ENCODE measurements at places on chromosomes 4 and X.

GRCh38 chrX:149398027-149398426 lies 107.1 kb downstream of the IDS start:
- DNase-seq: no peak

GRCh38 chr4:19844446-19844845 lies 407.3 kb upstream of the SLIT2 start:
- no peak for DNase-seq

GRCh38 chr4:56465599-56466295 lies 1.7 kb upstream of the SRP72 start:
- DNase-seq: no peak

DNA sequence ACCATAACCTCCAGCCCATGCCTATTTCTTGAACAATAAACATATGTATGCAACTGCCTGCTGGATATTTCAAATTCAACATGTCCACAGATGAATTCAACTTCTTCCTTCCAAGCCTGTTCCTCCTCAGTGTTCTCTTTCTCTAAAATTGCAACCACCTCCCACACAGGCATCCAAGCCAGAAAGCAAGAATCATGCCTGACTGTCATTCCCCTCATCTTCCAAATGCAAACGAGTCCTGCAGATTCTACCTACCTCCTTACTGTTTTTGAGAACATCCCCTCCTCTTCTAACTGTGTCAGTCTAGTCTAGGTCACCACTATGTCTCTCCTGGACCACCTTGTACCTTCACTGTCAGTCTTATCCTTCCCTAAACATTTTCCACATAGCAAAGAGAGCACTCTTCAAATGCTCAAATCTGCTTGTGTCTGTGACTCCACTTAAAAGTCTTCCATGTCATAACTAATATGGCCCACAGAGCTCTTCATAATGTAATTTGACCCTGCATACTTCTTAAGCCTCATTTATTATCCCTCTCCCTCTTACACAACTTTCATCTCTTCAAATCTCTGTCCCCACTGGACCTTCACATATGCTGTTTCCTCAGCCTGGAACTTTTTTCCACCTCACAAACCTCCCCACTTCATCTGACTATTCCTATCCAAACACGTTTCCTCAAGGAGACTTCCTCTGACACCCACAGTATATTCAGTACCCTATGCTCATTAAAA lies 25.7 kb downstream of the MAPK10 start:
- DNase-seq: no peak

GRCh38 chrX:149510386-149510785 lies 5.3 kb upstream of the IDS start:
- DNase-seq: no peak

DNA sequence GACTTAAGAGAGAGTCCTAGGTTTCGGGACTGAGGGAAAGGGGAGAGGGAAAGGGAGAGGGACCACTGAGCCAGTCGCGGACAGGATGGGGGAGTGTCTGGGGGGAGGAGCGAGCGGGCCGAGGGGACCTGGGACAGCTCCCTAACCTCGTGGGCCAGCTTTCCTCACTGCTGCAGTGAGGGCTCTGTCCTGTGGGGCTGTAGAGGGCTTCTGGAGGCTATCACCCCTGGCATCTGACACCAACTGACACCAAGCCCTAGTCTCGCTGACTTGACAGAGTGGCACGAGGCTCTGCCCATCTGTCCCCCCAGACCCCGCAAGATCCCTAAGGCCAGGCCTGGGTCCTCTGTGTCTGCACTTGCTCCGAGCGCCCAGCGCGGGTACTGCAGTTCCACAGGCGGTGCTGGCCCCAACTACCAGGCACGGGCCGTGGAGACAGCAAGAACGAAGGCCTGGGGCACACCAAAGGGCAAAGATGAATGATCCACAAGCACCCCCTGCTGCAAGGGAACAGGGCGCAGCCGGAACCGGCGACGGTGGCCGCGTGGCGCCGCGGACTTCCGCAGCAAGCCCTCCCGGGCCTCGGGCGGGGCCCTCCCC lies 465 bp downstream of the HAUS7 start:
- no peak for DNase-seq

DNA sequence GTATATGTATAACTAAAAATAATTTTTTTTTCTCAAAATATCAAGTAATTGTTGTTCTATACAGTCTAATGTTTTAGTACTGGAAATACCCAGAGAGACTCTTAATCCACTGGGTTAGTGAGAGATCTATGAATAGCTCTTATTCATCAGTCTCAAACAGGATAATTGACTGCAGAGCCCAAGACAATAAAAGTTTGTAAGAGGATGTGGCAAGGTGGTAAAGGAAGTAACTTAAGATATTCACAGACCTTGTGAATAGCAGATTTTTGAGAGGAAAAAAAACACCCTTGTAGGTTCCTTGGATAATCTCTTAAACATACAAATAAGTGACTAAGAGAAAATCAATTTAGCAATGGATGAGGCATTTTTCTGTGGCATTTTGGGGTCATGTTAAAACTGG lies 210.9 kb upstream of the FAM241A start:
- no peak for DNase-seq

- DNase-seq: no peak
Measured at GRCh38 chr4:11813951-11814446, 385.3 kb upstream of the HS3ST1 start.

- DNase-seq: no peak
Measured at GRCh38 chrX:148771440-148771839, 271.0 kb downstream of the AFF2 start.

DNA sequence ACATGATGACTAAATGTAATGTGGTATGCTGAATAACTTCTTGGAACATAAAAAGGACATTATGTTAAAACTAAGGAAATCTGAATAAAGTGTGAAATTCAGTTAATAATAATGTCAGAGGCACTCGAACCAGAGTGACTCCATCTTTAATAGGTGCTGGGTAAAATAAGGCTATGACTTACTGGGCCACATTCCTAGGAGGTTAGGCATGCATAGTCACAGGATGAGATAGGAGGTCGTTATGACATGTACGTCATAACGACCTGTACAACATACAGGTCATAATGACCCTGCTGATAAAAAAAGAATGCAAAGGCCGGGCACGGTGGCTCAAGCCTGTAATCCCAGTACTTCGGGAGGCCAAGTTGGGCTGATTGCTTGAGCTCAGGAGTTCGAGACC lies 28.9 kb upstream of the OPHN1 start:
- DNase-seq: no peak

- DNase-seq: no peak
Measured at GRCh38 chr4:152258804-152259708, 276.8 kb downstream of the FBXW7 start.
